ENCODE measurements at places on chromosomes 4 and X.

GRCh38 chrX:154918060-154918483 is 31.9 kb downstream of the F8A1 start:
- peak; percentile 17 for DNase-seq

DNA sequence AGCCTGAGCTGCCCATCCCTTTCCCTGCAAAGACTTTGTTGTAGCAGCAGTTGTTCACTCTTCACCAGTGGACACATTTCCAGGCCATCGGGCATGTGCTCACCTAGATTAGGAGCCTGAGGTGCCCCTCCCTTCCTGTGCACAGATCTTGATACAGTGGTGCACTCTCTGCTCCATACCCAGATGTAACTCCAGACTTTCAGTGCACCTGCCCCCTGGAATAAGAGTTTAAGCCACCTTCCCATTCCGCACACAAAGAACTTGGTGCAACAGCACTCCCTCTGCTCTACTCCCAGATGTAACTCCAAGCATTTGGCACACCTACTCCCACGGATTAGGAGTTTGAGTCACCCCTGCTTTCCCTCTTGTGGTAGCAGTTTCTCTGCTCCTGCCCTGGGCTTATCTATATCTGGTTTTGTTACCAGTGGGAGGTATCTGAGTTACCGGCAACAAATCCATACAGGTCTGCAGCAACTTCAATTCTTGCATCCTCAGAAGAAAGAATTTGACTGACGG is 36.0 kb upstream of the PLK4 start:
- DNase-seq, result no peak

DNA sequence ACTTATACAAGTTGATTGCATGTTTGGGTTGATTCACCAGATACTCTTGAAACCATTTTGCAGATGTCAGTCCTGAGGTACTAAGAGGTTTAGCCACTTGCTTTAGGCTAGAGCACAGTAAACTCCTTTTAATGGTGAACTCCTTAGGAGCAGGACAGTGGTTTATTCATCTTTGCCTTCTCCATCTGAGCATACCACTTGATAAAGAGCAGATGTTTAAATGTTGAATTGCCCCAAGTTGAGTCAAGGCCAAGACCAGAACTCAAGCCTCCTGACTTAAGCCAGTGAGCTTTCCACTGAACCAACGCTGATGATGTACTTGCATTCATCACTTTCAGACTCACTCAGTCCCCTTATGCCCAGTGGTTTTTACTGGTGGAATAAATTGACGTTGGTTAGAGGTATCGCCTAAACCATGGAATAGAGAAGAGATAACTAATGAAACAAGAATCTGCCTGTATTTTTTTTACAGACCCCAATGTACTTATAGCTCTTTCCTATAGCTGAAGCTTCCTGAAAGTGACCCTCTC is 7.5 kb downstream of the DAPP1 start:
- DNase-seq, result no peak

DNA sequence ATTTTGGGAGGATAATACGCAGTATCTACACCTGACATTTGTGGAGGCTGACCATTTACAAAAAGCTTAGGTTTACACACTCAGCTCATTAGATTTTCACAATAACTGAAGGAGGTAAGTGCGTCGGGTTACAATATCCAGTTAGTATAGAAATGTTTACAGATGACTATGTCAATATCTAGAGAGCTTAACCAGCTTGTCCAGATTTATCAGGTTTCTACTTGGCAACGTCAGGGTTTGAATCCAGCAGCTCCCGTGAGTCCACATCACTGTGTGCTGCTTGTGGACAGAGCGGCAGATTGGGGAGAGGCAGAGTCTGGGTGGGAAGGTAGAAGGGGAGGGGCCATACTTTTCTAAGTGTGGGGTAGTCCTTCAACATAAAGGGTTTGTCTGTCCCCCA is 28.3 kb downstream of the ARHGAP10 start:
- no peak for DNase-seq

DNA sequence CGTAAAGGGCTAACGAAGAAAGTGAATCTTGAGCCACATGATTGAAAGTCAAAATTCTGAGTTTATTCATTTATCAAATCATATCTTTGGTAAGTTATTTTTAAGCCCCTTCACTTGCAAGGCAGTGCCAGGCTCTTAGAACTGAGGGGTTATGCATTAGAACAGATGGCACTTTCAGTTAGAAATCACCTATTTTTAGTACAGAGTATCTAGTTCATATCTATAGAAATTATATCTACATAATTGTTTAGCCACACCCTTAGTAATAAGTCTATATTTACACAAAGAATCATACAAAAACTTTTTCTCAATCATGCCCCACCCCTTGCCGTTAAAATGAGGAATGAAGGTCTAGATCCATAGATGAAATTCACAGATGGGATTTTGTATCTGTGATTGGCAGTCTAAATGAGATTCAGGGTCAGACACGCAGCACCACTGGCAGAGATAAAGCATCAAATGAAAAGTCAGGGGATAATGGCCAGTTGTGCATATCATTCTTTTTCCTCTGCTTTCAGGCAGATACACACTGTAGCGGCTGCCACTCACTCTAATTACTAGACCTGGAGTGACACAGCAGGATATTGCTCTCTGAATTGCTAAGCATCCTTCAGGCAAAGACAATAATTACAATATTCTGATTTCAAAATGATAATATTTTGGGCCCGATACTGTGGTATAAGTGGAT is 440.5 kb downstream of the MAPK10 start:
- no peak for DNase-seq

GRCh38 chr4:25378437-25378743 is 1.3 kb downstream of the ANAPC4 start:
- no peak for DNase-seq

DNA sequence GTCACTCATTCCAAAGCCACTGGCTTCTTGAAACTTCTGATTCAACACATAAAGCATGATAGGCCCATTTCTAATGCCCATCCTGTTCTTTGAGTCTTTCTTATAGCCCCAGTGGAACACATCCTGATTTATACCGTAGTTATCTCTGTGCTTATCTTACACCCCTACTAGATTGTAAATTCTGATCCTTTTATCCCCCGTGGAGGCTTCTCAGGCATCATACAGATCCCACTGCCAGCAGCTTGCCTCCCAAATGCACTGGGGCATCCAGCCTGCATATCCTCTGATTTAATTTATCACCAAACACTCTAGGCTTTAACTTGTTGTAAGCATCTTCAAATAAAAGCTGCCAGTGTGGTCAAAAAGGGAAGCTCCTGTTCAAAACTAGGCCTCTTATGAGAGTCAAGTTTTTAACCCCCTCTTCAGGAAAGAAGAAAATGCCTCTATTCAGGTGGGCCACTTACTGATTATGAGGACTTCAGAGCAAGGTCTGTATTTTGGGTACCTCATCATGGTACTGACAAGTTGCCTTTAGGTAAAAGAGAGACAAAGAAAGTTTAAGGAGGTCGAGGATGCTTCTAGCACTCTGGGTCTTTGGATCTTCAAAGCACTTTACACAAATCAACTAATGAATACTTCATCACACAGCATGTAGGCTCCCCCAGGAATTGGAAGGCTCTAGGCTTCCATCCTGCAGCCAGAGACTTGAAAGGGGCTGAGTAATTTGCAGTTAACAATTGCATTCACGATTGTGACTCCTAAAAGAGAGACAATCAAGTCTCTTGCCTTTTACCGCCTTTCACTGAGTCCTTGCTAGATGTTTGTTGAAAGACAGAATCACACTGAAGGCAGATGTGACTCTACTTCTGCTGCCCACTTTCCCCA is 95.8 kb upstream of the LDB2 start:
- no peak for DNase-seq

- DNase-seq, result no peak
These were observed 11.8 kb downstream of the IQSEC2 start for GRCh38 chrX:53269536-53270107.

All from central memory CD4-positive, alpha-beta T cell (primary cell).